Heart right ventricle (tissue), 16 donors: ENCODE measurements at places on chromosomes 6 and 20.
A peak's percentile ranks its signal among the peaks of the same experiment; 100 is the strongest.

- no peak for DNase-seq
Measured at GRCh38 chr6:50333696-50334095, 284.0 kb upstream of the DEFB112 start.

GRCh38 chr6:42259286-42259685 lies 41.6 kb upstream of the MRPS10 start:
- no peak for DNase-seq

DNA sequence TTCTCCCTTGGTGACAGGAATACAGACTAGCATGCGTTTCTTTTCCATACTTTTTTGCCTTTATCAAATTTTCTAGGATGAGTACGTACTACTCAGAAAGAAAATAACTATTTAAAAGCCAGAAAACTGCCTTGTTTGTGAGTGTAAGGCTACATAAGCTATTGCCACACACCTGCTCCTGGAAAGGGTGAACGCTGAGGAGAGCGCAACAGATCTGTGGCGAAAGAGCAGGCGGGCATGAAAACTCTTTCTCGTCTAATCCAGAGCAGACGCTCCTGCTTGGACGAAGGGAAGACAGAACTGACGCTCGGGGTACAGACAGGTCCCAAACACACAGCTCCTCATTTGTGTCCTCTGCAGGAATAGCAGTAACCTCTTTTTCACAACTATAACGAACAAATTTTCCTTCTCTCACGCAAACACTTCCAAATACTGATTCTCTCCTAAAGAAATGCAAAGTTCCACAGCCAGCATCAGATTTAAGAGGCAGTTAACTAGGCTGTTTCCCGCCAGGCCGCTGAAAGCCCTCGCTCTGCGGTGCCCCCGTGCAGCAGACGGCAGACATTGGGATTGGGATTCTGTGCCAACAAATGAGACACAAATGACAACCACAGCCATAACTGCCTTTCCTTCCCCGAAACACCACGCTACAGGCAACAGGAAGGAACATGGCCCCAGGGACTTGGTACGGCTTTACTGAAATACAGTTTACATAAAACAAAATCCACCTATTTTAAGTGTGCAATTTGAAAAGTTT lies 20.0 kb downstream of the TAF4 start:
- DNase-seq, result no peak

- DNase-seq, result no peak
Measured at GRCh38 chr6:21601339-21601923, 7.9 kb downstream of the SOX4 start.

DNA sequence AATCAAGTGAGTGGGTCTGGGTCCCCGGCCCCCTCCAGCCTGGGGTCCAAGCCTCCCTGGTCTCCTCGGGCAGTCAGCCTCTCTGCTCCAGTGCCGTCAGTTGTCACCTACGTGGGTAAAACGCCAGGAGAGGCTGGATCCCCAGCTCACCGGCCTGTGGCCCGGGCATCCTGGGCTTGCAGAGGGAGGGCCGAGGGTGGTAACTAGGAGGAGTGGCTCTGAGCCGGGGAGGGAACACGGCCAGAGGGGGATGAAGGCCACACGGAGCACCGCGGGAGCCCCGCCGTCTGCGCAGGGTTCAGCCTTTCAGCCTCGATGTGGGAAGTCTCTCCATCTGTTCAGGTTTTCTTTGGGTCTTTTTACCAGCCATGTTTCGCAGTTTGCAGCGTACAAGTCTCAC lies 29.5 kb upstream of the BHLHE23 start:
- DNase-seq, result peak; percentile 6

- DNase-seq, result no peak
Measured at GRCh38 chr6:72248621-72249020, 362.3 kb downstream of the RIMS1 start.

DNA sequence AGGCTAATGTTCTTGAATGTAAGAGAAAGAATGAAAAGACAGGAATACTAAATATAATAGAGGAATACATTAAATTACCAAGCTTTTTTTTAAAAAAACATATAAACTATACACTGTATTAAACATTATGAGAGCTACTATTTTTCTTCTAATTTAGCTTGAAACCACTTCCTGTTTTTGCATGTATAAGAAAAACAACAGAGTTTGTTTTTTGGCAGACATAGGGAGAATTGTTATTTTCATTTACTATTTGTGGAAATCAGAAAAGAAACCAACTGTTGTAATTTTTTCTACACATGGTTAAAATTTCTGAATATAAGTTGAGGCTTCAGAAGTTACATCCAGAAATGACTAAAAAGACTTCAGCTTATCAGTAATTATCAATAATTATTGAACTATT lies 991.8 kb upstream of the GJE1 start:
- DNase-seq, result no peak

DNA sequence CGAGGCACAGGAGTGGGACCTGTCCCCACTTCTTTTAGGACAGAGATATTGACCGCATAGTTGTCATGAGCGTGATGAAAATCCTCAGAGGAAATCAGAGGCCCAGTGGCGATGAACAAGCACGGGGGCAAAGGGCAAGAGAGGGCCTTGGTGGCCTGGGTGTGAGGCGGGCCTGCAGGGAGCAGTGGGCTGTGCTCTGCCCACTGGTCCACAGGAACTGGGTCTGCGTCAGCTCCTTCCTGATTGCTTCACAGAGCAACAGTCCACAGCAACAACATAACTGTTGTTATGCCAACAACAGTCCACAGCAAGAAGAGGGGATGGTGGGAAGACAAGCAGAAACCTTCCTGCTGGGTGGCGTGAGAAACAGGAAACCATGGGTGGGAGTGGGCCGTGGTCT lies 335.6 kb downstream of the ZFAND3 start:
- DNase-seq, result peak; percentile 24

GRCh38 chr6:53347921-53348370 lies 804 bp downstream of the ELOVL5 start:
- peak; percentile 79 for DNase-seq

- no peak for DNase-seq
Measured at GRCh38 chr6:34317882-34318498, 69.2 kb upstream of the SMIM29 start.

- no peak for DNase-seq
Measured at GRCh38 chr6:22098601-22099031, 198.2 kb downstream of the PRL start.

GRCh38 chr6:131134220-131134979 lies 867 bp upstream of the AKAP7 start:
- no peak for DNase-seq

DNA sequence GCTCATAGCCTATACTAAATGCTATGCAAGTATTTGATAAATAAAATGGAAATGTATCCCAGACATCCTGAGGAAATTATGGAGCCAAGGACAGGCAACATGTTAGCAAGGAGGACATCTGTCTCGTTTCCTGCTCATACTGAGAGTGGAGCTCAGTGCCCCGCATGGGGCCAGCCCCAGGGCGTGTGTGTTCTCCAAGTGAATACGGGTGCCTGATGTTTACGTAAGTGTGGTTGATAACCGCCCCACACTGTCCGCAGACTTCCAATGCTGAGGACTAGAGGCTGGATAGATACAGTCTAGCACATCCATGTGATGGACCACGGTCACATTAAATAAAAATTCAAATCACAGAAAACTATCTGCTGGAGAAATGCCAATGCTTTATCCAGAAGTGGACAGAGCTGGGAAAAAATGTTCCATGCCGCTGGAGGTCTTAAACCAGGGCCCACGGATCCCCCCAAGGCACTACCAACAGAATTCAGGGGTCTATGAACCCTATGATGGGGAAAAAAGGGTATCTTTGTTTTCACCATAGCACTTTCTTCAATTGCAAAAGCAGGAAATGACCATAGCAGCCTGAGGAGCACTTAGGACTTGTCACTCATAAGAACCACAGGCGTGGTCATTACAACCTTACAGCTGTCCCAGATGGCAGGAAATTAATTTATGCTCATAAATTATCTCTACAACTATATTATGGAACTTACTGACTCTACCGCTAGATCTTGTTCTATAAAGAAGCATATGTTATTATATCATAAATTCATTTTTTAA lies 24.9 kb downstream of the TGM2 start:
- no peak for DNase-seq

DNA sequence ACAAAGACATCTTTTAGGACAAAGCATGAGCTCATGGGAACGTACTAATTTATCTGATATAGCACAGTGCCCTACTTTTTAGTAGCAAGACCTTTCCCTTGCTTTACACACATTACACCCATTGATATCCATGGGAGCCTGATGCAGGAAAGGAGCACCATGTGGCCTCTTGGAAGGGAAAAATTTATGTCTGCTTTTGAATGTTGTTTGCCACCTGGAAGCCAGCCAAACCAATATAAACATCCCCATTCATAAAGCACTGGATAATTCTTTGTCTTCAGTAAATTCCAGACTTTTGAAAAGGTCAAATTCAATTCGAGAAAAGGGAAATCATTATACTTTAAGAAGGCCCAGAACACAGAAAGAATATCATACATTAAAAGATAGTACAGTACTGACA lies 152.3 kb upstream of the BEND6 start:
- DNase-seq, result no peak
